CD4-positive, alpha-beta T cell treated with Interleukin-17A for 4 hours (primary cell): ENCODE measurements at places on chromosomes 7 and 10.

DNA sequence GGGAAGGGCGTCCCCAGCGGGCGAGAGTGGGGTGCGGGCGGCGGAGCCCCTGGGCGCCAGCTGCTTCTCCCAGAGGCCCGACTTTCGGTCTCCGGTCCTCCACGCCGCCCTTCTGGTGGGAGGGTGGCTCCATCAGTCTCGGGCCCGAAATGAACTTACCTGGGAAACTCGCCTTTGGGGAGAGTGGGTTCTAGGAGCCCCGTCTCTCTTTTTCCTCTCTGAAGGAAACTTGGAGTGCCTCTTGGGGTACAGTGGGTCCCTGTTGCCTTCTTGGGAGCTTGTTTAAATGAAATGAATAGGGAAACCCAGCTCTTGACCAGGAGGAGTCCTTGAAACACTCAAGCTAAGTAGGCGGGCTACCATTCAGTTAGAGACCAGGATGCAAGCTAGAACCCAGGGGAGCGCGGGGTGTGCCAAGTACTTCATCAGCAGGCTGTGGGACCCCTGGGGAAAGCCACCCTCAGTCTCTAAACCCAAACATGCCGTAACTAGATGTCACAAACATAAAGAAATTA, 1.3 kb downstream of the SLC26A4 start:
- peak; percentile 14 for DNase-seq

GRCh38 chr7:14777806-14778205, 124.7 kb downstream of the DGKB start:
- no peak for DNase-seq

DNA sequence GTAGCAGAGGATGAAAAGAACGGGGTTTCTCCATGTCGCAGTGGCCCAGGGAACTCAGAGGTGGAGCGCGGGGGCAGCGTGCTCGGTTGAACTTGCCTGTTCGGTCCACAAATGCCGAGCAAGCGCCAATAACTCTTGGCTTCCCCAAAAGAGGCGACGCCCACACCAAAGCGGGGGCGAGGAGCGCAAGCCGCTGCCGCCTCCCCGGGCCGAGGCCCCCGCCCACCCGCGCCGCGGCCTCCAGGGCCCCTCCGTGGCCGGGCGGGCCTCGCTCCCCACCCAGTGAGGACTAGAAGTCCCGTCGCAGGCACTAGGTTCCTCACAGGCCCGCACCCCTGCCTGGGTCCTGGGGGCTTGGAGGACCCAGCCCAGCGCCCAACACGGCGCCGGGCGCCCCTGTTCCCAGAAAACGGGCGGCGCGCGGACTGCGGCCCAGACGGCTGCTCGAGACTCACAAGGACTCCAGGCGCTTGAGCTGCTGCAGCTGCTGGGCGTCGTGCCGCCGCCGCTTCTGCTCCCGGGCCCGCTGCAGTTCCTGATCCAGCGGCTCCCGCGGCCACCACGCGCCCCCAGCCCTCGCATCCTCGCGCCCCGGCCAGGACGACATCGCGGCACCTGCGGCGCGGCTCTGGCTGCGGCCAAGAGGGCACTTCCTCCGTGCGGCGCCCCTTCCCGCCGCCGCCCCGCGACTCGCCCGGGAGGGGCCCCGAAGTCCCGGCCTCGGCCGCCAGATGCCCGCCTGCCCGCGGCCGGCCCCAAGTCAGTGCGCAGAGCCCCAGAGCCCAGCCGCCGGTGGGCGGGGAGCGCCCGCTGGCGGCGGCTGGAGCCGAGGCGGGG, 14.6 kb upstream of the FKBP9 start:
- DNase-seq = peak; percentile 80

GRCh38 chr7:23931633-23932032, 221.6 kb downstream of the STK31 start:
- no peak for DNase-seq

DNA sequence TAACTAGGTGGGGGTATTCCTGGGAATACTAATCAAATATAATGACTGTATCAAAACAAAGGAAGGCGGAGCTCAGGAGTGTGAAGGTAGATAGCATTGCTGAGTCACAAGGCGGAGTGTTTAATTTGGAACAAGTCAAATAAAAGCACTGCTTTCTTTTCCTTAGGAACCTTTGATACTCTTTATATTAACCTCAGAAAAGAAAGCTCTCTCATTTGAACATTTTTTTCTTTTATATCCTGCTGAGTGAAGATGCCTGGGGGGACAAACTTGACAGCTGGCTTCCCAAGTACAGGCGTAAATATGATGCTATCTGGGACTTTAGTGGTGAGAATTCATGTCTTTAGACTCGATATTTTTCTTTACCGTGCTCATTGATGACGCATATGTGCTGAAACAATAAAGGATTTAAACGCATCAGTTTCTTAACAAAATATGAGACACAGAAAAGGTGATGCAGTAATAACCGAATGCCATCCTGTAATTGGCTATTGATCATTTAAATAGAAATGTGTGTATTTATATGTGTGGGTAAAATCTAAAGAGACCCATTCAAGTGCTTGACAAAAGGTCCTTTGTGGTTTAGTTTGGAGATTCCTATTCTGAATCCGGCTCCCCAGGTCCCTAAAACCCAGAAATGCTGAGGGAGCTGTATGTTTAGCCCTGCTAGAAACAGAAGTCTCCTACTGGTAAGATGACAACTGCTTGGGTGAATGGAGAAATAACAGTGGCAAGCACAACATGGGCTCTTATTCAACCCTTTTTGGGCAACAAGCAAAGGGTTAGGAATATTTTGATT, 102.7 kb downstream of the PRTFDC1 start:
- no peak for DNase-seq

DNA sequence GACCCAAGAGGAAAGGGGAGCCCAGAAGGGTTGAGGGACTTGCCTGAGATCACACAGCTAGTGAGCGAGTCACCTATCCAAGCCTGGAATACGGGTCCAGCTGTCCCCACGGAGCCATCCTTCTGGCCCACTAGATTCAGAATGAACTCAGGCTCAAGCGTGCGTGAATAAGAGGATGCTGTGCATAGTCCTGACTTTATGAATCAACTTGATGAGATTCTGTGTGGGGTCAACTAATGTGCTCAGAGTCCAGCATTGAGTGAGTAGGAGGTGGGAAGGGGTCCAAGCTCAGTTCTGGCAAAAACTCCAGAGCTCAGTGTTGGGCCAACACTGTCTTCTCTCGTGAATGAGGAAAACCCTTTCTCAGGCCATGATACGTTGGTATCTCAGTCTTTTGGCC, 41.4 kb downstream of the CAMK1D start:
- DNase-seq = no peak

GRCh38 chr10:87960230-87960629, 96.8 kb downstream of the PTEN start:
- DNase-seq = no peak

GRCh38 chr10:13158401-13158800, 3.0 kb upstream of the MCM10 start:
- DNase-seq = peak; percentile 31

- no peak for DNase-seq
Observed at GRCh38 chr10:13056456-13057077, 43.4 kb upstream of the OPTN start.

DNA sequence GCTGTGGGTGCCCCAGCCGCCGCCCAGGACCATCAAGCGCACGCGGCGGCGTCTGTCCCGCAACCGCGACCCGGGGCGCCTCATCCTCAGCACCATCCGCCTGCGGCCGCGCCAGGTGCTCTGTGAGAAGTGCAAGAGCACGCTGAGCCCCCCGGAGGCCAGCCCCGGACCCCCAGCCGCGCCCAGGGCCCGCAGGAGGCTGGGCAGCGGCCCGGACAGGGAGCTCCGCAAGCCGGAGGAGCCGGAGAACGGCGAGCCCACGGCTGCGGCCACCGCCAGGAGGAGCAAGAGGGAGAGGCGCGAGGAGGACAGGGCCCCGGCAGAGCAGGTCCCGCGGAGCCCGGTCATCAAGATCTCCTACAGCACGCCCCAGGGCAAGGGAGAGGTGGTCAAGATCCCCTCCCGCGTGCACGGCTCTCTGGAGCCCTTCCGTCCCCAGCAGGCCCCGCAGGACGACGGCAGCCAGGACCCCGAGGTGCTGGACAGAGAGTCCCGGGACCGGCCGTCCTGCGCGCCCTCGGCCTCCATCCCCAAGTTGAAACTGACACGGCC, 8.0 kb downstream of the PWWP2B start:
- DNase-seq = no peak

DNA sequence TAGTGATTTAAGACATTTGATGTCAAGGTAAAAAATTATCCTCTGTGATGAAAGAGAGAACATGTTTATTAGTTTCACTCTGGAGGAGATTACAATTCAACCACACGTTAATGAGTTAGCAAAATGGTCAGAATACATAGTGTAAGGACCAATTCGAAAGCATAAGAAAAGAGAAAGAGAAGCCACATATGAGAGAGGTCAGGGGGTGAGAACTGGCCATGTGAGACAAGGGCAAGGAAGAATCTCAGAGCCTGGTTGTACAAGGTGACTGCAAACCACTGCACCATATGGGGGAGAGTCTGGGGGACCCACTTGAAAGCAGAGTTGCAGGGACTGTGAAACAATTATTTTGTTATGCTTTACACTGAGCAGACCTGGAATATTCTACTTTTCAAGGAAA, 27.7 kb upstream of the BET1 start:
- no peak for DNase-seq

- no peak for DNase-seq
Observed at GRCh38 chr10:67665491-67665890, 30.5 kb downstream of the CTNNA3 start.

GRCh38 chr10:16562891-16563290, 41.2 kb upstream of the C1QL3 start:
- DNase-seq = no peak

GRCh38 chr7:158314394-158314793, 273.2 kb downstream of the PTPRN2 start:
- DNase-seq = no peak

DNA sequence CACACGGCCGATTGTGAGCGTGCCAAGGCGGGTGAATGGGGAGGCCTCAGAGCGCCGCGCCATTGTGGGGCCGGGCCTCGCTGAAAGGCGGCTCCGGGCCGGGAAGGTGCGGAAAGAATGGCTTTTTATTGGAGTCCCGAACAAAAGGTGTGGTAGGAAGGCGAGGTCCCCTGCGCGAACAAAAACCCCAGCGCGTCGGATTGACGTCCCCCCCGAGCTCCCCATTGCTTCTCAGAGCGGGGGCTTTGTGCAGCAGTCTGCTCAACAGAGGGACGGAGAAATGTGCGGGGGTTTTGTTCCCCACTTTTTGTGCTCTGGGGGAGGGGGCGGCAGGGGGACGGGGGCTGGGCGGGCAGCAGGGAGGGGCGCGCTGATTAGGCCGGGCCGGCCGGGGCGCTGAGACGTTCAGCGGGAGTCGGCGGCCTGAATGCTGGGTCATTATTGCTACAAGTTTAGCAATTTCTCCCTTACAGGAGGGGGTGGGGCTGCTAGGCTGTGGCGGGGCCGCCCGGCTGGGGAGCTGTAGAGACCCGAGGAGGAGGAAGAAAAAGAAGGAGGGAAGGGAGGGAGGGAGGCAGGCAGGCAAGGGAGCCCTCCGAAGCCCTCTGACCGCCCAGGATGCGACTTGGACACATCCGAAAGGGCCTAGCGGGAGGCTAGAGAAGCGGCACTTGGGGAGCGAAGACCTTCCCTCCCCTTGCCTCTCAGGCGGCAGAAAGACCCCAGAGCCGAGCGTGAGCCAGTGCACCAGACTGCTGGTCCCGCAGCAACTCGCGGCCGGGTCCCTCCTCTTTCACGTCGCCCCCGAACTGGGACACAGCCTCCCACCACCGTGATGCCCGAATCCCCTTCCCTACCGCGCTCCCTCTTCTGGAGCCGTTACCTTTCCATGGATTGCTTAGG, 4.6 kb downstream of the NKX2-3 start:
- no peak for DNase-seq

DNA sequence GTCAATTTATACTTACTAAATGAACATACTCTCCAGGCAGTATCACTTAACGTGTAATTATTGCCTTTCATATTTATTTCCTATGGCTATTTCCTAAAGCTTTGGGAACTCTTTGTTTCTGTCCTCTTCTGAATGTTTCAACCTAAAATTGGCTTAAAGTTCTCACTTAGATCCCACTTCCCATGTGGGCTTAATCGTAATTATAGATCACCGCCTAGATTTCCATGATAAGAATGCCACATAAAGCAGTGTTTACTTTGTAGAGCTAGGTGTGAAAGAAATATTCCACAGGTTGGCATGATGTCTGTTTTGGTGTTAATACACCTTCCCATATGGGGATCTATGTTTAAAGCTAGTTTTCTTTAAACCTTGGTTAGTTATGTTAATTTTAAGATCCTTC, 1.5 kb downstream of the HDAC9 start:
- no peak for DNase-seq
